Spinal cord (tissue), 10 donors: ENCODE measurements at places on chromosomes 13 and 19. TPM values are rescaled to one million over a fixed set of nuclear protein-coding genes. Genes with fewer than 3 reads are reported as not detected.

DNA sequence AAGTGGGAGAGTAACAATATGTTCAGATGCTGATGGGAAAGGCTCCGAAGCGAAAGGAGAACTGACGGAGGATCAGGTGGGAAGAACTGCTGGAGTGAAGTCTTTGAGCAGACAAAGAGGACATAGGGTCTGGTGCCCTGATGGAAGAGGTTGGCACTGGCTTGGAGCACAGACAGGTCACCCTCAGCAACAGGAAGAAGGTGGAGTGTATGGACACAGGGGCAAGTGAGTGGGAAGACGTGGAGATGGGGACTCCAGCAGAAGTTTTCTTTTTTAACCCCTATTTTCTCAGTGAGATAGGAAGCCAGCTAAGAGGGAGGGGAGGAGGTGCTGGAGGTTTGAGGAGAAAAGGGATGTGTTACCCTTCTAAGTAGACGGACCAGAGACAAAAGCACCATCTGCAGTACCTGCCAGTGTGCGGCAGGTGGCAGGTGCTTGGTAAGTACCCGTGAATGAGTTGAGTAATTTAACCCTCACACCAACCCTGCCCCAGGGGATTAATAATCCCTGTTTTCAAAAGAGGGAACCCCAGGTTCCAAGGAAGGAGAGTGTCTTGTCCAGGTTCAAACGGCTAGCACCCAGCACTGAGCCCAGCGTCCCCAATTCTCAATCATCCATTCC is 11.2 kb downstream of the HAS1 start:
- DNase-seq = no peak

- peak; percentile 0 for DNase-seq
Observed at GRCh38 chr19:12034198-12034597, 1.3 kb downstream of the ZNF433 start.

- DNase-seq = no peak
Observed at GRCh38 chr19:51714848-51715247, 8.9 kb downstream of the HAS1 start.

- DNase-seq = no peak
Observed at GRCh38 chr13:113588394-113589111, 4.0 kb downstream of the TFDP1 start.

- peak; percentile 9 for DNase-seq
Observed at GRCh38 chr19:38433268-38433733, at the start of gene RYR1. Gene RYR1, plus strand, starts transcription at chr19:38433691. Its CDS starts 139 bp downstream, at chr19:38433830.

DNA sequence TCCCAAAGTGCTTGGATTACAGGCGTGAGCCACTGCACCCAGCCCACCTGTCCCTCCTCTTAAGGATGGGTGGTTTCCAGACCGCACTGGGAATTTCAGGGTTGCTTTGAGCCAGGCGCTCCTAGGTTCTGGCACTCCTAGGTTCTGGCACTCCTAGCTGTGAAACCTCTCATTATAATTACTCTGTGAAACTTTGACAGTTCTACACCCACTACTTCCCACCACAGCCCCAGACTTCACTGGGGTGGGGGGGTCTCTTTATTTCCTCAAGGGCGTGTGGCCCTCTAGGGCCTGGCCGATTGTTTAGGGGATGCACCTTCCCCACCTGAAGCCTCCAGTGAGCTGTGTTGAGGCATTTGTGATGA is 2.3 kb upstream of the ADAMTS10 start:
- DNase-seq = no peak

DNA sequence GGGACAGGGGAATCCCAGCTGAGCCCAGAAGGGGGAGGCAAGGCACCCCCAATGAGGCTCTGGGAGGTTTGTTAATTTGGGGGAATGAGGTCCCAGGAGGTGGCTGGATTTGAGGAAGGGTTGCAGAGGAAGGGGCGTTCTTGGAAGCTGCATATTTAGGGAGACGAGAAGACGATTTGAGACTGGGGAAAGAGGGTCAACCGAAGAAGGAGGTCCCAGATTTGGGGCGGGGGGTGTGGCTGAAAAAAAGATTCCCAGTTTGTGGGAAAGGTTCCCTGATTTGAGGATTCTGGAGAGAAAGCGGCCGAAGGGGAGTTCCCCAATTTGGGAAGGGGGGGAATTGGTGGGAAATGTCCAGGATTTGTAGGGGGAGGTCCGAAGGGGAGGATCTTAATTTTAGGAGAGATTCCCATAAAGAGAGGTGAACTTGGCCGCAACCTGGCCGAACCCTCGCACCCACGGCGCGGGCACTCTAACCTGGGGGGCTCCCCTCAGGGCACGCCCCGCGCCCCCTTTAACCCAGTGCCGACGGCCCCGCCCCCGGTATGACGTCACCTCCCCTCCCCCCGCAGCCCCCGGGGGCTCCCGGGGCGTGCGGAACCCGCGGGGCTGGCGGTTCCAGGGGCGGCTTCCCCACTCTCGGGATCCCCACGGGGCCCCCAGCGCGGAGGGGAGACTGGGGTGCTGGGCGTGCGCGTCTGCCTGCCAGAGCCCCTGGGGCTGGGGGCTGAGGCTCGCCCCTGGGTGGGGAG is 1.2 kb downstream of the PTPRS start:
- DNase-seq = no peak

GRCh38 chr19:16200038-16201010 is 2.6 kb downstream of the AP1M1 start:
- no peak for DNase-seq

DNA sequence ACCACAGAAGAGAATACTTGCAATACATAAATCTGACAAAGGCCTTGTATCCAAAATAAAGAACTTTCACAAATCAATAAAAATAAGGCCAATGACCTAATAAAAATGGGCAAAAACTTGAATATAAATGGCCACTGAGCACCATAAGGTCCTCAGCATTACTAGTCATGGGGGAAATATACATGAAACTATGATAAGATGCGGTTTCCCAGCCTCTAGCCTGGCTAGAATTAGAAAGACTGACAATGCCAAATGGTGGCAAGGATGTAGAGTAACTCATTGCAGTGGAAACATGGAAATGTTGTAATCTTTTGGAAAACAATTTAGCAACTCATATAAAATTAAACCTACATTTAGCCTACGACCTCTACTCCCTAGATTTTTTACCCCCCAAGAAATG is 227.1 kb downstream of the GGACT start:
- DNase-seq = no peak

GRCh38 chr19:55528030-55528803 is 8.7 kb downstream of the SBK2 start:
- DNase-seq = no peak

DNA sequence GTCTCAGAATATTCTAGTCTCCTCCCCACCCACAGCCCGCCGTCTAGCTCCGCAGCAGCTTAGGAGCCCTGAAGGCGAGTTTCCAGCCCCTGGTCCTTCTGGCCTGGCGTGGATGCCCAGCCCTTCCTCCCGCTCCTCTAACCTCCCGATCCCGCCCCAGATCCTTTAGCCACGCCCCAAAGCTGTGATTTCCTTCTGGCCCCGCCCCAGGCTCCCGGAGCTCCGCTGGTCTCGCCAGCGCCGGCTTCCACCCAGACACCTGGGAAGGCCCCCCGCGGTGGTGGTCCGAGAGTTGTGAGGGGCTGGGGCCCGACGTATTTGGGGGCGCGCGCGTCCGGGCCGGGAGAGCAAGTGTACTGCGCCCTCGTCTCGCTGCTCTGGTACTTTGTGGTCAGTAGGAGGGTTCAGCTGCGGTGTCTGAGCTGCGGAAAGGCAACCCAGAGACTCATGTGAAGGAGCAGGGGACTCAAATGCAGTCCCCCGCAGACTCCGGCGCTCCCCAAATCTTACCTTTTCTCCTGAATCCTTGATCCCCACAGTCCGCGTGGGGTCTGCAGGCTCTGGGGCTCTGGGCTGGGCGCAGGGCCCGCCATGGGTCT is at the start of gene CGB7:
TSS of gene CGB7 (minus strand) at position 114 of the 599 bp plus-strand sequence. CDS start 2,374 bp downstream, outside the sequence.
- no peak for DNase-seq

- DNase-seq = no peak
Observed at GRCh38 chr13:46213242-46213641, 1.5 kb downstream of the LRRC63 start.

GRCh38 chr13:50415428-50415827 is 400.2 kb downstream of the KCNRG start:
- no peak for DNase-seq

DNA sequence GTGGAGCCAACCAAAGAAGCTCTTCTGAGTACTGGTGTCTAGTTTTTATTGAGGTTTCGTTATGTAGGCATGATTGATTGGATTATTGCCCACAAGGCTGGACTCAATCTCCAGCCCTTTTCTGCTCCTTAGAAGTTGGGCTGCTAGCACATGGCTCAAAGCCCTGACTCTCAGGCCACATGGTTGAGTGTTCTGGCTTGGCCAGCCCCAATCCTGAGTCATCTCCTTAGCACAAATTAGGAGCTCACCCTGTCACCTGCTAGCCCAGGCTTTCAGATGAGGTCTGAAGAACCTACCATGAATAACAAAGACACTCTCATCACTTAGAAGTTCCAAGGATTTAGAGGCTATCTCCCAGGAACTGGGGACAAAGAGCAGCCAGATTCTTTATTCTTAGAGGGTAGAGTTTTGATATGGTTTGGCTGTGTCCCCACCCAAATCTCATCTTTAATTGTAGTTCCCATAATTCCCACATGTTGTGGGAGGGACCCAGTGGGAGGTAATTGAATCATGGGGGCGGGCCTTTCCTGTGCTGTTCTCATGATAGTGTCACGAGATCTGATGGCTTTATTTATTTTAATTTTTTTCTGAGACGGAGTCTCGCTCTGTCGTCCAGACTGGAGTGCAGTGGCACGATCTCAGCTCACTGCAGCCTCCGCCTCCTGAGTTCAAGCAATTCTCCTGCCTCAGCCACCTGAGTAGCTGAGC is 11.3 kb downstream of the DPY19L3 start:
- DNase-seq = no peak

DNA sequence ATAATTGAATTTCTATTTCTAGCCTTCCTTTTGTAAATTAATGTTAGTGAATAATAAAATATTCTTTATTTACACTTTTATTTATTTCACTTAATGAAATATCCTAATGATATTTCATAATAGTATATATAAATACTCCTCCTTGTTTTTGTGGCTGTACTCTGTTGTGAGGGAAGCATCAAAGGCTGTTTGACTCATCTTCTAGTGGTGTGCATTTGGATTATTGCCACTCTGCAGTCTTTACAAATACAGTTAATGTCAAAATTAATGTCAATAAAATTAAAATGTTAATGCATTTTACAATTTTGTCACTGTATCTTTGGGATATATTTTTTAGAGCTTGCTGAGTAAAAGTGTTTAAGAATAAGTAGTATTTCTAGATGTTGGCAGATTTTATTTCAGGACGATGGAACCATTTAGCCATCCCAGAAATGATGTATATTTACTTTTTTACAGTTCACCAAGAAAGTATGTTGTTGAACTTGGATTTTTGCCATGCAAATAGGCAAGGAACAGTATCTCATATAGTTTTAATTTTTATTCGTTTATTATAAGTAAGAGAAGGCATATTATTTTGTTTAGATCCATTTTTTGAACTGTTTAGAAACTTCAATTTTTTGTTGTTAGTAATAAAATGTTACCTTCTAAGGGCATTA is 281.2 kb upstream of the SLITRK6 start:
- no peak for DNase-seq

GRCh38 chr13:74346960-74347359 is 212.8 kb upstream of the KLF12 start:
- DNase-seq = no peak

DNA sequence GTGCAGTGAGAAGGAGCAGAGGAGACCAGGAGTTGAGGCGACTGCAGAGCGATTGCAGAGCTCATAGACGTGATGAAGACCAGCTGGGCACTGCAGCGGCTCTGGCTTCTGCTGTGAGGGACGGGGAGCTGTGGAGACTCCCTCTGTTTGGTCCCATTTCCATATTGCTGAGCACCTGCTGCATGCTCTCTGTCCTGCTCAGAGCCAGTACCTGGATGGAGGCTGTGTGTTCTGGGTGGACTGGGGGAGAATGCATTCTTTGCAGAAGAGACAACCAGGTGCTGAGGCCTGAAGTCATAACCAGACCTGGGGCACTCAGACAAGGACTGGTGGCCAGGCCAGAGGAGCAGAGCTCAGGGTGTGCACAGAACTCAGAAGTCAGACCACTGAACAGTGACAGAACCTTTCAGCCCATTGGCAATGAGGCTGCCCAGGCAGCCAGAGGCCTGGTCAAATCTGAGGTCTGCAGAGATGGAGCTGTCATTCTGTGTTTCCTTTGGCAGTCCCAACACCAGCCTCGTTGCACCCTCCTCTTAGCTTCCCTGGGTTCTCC is 1.3 kb upstream of the A1BG start:
- DNase-seq = no peak

GRCh38 chr19:35052599-35053190 is 11.2 kb downstream of the HPN start:
- DNase-seq = no peak

DNA sequence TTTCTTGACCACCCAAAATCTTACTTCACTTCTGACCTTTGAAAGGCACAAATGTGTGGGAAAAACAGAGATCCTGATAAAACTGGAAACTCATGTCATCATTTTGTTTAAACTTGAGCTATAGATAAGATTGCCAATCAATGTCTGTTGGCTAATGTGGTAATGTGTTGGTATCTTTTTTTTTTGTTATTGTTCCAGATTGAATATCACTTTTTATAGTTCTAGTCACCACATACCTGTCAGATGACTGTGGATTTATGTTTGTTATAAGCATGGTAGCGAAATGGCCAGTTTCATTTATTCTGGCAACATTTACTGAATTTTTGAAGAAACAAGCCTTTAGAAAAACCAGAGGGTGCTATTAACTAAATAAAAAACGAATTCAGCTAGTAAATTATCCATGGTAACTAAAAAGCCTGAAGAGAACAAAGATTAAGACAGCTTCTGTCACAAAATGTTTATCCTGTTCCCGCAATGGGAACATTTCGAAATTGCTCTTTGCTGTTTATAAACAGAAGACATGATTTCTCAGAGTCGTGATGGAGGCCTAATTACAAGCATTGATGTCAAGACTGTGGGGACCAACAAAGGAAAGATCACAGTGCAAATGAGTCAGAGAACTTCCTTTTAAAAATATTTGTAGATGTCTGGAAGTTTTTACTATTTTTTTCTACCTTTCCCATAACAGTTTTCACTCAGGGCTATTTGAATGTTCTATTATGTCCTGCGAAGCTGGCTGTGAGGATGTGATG is 82.9 kb upstream of the POSTN start:
- DNase-seq = no peak

- DNase-seq = no peak
Observed at GRCh38 chr13:32164622-32165268, 133.2 kb downstream of the FRY start.

- no peak for DNase-seq
Observed at GRCh38 chr19:46902402-46902766, 41.6 kb downstream of the ARHGAP35 start.

Gene ZNF549
- 14.5 TPM for total RNA-seq

Gene FLT3
- total RNA-seq = 7.8 TPM

Gene ANKLE1
- total RNA-seq = 0.61 TPM

Gene AMH
- 2.8 TPM for total RNA-seq

Gene DNAJB1
- 91.1 TPM for total RNA-seq

Gene ZNF497
- total RNA-seq = 4.9 TPM

Gene CKM
- total RNA-seq = 0.94 TPM

Gene CGB7
- total RNA-seq = 0.17 TPM
